ENCODE measurements at places on chromosomes 2 and 18.

GRCh38 chr18:58362829-58363271 is 266.0 kb downstream of the ALPK2 start:
- no peak for DNase-seq

- DNase-seq = no peak
These were observed 34.6 kb downstream of the USP40 start for GRCh38 chr2:233531955-233532354.

DNA sequence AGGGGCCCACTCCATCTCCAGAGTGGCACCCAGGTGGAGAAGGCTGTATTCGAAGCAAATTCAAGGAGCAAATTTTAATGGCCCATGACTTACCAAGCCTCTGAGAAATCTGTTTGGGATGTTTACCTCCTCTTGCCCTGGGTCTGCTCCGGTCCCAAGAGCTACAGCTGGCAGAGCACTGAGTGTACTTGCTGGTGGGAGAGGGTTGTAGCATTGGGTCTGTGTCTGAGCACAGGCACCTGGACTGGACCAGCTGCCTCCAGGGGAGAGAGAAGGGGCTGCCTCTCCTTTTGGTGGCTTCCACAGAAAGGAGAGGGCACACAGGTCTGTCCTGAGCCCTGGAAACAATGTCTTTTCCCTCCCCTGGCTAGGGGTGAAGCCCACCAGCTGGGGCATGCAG is 9.8 kb downstream of the EN1 start:
- no peak for DNase-seq

DNA sequence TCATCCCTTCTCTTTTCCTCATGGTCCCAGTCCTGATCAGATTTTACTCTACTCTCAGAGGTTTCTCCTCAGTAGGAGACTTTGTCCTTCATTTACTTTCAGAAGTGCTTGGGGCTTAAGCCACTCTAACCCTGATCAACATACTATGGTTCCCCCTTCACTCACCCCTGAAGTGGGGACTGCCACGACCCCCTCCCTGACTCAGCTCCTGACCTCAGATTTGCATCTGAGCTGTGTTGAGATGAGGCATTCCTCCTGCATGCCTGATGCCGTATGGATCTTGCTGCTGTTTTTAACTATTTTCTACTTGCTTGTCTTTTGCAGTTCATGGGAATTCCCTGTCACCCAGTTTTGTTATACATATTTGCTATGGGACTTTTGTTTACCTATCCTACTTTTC is 306.7 kb upstream of the CHST9 start:
- no peak for DNase-seq

GRCh38 chr2:231707625-231707926 is 749 bp upstream of the PTMA start:
- DNase-seq = no peak

DNA sequence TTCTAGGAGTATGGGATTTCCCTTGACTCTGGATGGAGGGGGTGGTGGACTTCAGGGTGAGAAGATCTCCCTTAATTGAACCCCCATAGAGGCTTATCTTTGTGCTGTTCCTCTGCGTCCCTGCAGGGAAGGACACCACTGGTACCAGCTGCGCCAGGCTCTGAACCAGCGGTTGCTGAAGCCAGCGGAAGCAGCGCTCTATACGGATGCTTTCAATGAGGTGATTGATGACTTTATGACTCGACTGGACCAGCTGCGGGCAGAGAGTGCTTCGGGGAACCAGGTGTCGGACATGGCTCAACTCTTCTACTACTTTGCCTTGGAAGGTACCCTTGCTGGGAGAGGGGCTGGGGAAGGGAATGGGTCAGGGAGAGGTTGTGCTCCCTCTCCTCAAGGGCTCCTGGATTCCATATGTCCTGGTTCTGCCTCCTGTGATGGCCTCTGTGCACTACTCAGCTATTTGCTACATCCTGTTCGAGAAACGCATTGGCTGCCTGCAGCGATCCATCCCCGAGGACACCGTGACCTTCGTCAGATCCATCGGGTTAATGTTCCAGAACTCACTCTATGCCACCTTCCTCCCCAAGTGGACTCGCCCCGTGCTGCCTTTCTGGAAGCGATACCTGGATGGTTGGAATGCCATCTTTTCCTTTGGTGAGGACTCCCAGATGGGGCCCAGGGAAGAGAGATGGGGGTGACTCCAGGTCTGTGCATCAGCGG is 19.3 kb downstream of the PRKAG3 start:
- no peak for DNase-seq

GRCh38 chr2:43131051-43131889 is 95.1 kb downstream of the ZFP36L2 start:
- peak; percentile 80 for DNase-seq
